Cardiac muscle cell (in vitro differentiated cells and primary cell): ENCODE measurements at places on chromosomes 12 and 14. TPM values are rescaled to one million over a fixed set of nuclear protein-coding genes. Genes with fewer than 3 reads are reported as not detected.

Gene KLRB1
- not detected in 2 replicates for polyA plus RNA-seq

Gene BDKRB2
- 0.57 TPM in 1 of 2 replicates, not detected in the other for polyA plus RNA-seq

Gene RNASE1
- 2.5 and 5.7 TPM in 2 replicates for polyA plus RNA-seq

Gene SLC7A7
- 1.4 and 1.9 TPM in 2 replicates for polyA plus RNA-seq

Gene SLC8B1
- 4.0 and 4.3 TPM in 2 replicates for polyA plus RNA-seq

Gene NR4A1
- polyA plus RNA-seq = 13.7 and 23.7 TPM in 2 replicates

Gene KRT79
- polyA plus RNA-seq = not detected in 2 replicates

Gene TDG
- 28.3 and 33.7 TPM in 2 replicates for polyA plus RNA-seq
